ENCODE measurements at places on chromosomes 2 and 18.

- DNase-seq: no peak
Measured at GRCh38 chr2:55049043-55049820, 1.0 kb downstream of the RTN4 start.

- no peak for DNase-seq
Measured at GRCh38 chr2:190303647-190304046, 16.0 kb downstream of the HIBCH start.

GRCh38 chr2:220703279-220703678, 868.8 kb downstream of the EPHA4 start:
- DNase-seq: no peak

- DNase-seq: no peak
Measured at GRCh38 chr2:47509821-47510385, 106.9 kb downstream of the MSH2 start.

DNA sequence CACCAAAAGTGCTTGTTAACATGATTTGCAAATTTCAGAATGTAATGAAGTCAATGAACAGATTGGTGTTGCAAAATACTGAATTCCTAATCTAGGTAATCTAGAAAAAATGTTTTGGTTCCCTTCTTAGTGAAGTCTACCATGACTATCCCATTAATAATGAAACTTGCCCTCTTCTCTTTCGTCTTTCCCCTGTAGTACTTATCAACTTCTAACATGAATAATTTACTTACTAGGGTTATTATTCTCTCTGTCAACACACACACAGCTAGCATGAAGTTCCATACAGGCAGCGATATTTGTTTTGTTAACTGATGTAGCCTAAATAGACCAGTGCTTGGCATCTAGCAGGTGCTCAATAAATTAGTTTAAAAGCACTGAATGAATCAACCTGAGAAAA, 160.2 kb downstream of the NCK2 start:
- DNase-seq: no peak

DNA sequence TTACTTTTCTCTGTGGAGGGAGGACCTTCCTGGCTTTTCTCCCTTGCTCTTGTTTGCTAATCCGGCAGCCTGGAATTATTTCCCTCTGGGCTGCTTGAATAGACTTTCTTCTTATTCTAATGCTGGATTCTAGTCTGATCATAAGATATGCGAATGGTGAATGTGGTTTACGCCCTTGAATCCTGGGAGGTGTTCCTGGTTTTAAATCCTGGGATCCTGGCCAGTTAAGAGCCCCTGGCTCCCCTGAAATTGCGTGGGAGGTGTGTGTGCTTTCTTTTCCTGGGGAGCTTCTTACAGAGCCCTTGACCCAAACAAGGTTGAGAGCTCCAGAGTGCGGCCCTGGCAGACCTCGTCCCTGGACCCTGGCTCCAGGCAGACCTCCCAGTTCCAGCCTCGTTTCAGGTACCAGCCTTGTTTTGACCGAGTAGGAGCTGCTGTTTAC, 2.8 kb downstream of the SH3BP4 start:
- DNase-seq: no peak

DNA sequence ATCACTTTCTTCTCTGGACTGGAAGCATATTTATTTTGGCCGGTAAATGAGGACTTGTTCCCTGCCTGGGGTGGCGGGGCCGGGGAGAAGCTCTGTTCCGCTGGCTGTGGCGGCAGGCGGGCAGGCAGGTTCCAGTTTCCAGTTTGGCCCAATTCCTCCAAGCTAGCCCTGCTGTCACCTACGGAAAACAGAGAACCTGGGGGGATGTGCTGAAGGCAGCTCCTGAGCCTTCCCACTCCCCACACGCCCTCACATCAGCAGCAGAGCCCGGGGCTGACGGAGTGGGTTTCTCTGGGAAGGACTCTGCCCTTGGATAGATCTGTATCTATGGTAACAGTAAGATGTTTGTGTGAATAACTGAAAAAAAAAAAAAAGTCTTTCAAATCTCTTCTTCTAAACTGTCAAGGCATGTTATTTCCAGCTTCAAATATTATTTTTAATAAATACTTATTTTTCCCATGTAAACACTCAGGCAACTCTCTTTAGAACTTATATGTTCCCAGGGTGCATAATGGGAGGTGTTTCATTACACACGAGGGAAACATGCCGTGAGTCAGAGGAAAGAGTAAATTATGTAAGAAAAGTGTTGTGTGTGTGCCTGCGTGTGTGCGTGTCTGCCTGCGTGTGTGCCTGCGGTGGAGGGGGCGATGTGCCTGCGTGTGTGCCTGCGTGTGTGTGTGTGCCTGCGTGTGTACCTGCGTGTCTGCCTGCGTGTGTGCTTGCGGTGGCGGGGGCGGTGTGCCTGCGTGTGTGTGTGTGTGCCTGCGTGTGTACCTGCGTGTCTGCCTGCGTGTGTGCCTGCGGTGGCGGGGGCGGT, 116.1 kb upstream of the ZNF516 start:
- DNase-seq: no peak

- DNase-seq: no peak
Measured at GRCh38 chr2:161044921-161045320, 115.3 kb upstream of the TANK start.

GRCh38 chr2:10123281-10123680, 742 bp downstream of the RRM2 start:
- no peak for DNase-seq

GRCh38 chr2:17713291-17713690, 40.3 kb downstream of the SMC6 start:
- no peak for DNase-seq

- no peak for DNase-seq
Measured at GRCh38 chr2:11665510-11666362, 4.3 kb downstream of the NTSR2 start.

DNA sequence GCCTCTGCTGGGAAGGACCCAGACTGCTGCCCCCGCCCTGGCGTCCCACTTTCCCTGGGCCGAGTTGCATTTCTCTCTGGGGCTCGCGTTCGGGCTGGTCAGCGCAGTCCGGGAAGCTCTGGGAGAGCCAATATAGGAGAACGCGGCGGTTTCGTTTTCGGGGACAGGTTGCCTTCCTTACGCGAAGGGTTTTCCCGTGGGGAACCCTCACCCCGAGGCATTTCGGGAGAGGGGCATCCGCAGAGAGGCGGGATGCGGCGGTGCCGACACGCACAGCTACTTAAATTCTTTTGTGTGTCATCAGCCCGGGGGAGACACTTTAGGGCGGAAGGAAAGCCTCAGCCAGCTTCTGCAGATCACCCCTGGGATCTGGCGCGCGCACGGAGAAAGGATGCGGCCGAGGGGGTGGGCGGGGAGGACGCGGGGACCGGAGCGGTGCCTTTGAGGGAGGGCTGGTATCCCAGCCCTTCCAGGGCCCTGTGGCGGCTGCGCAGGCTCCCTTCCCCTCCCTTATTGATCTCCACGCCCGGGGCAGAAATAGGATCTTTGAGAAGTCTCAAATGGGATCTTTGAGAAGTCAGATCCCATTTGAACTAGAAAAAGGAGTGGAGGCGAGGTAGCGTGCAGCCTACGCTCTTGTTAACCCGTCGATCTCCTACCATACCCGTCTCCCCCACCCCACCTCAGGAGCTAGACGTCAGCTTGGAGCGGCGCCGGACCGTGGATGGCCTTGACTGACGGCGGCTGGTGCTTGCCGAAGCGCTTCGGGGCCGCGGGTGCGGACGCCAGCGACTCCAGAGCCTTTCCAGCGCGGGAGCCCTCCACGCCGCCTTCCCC, 1.2 kb downstream of the GATA6 start:
- no peak for DNase-seq

DNA sequence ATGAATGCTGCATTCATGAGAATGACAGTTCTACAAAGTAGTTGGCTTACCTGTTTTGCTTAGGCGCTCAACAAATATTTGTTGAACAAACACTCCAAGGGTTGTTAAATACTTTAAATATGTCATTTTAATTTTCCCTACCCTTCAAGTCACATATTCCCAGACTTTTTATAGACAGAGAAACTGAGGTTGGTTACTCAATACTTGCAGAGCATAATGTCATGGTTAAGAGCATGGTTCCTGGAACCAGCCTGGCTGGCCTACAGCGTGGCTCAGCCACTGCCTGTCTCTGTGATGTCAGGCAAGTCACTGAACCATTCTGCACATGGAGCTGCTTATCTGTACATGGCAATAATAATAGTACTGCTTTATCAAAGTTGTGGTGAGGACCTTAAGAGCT, 120.0 kb upstream of the STK17B start:
- no peak for DNase-seq

GRCh38 chr2:164757934-164758695, 83.5 kb downstream of the COBLL1 start:
- DNase-seq: no peak

Data from activated CD8-positive, alpha-beta memory T cell treated with anti-CD3 and anti-CD28 coated beads for 1 hour (primary cell).